ENCODE measurements at places on chromosomes 16 and 17. TPM values are rescaled to one million over a fixed set of nuclear protein-coding genes. Genes with fewer than 3 reads are reported as not detected.

Gene TMEM101
- polyA plus RNA-seq = 34.5 TPM

Gene ADAM11
- polyA plus RNA-seq = 5.5 TPM

Gene GALK1
- polyA plus RNA-seq = 26.8 TPM

Gene SDR42E1
- 11.9 TPM for polyA plus RNA-seq

Gene MYH8
- polyA plus RNA-seq = not detected

Gene RBFOX1
- polyA plus RNA-seq = 50.2 TPM

Gene TEKT3
- not detected for polyA plus RNA-seq

Gene GGA3
- polyA plus RNA-seq = 25.2 TPM

Gene TEKT1
- polyA plus RNA-seq = 0.29 TPM

Gene TBX6
- 2.0 TPM for polyA plus RNA-seq

Gene FAM20A
- 2.4 TPM for polyA plus RNA-seq

Gene MPV17L
- 2.1 TPM for polyA plus RNA-seq

Gene ZG16
- polyA plus RNA-seq = not detected

Gene ZNF19
- polyA plus RNA-seq = 11.3 TPM

Gene SDR42E2
- polyA plus RNA-seq = not detected

Gene CLEC3A
- not detected for polyA plus RNA-seq

Gene AOC3
- 1.1 TPM for polyA plus RNA-seq

Gene OR2C1
- polyA plus RNA-seq = not detected

Gene PFN1
- 473 TPM for polyA plus RNA-seq

Measured in brain (organoid and tissue), 16 donors.